ENCODE measurements at places on chromosomes 2 and 18. TPM values are rescaled to one million over a fixed set of nuclear protein-coding genes. Genes with fewer than 3 reads are reported as not detected.

Gene TRABD2A
- total RNA-seq, result not detected

DNA sequence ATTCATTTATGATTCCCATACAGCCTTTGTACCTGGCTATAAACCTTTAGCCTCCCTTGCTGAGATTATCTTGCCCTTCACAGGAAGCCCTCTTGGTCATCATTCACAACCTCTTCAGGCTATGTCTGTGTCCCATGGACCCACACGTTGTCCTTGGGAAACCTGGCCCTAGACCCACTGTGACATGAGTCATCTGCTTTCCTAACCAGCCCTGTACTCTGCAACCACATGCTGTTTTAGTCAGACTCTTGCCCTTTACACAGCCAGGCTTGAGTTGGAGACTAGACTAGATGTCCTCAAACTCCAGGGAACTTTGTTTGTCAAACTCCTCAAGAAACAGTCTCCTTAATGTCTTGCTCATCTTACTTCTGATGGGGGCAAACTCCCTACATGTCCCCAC, 229.3 kb upstream of the ZSWIM2 start:
- DNase-seq, result no peak

DNA sequence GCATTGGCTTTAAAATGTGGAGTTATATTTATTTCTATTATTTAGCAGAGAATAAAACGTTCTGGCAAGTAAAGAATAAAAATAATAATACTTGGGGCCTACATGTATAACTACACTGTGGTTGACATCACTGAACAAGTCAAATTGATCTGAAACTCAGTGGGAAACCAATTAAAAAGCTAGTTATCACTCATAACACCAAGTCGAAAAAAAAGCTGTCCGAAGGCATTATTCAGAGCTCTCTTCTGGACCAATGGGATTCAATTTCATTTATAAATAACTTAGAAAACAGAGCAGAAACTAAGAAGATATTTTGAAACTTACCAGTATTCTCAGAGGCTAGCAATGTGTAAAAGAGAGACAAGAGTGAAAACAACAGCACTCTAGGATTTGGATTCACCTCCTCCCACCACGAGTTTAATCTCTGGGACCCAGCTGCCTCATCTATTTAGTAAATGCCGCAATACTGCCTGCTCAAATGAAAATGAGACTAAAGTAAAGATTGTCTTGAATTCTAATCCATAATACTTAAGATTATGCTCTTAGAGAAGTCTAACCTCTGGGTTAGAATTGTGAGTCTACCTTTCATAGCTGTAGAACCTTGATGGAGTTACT, 128.4 kb downstream of the NBAS start:
- DNase-seq, result no peak

GRCh38 chr2:190563646-190564045, 29.1 kb upstream of the NEMP2 start:
- DNase-seq, result no peak

DNA sequence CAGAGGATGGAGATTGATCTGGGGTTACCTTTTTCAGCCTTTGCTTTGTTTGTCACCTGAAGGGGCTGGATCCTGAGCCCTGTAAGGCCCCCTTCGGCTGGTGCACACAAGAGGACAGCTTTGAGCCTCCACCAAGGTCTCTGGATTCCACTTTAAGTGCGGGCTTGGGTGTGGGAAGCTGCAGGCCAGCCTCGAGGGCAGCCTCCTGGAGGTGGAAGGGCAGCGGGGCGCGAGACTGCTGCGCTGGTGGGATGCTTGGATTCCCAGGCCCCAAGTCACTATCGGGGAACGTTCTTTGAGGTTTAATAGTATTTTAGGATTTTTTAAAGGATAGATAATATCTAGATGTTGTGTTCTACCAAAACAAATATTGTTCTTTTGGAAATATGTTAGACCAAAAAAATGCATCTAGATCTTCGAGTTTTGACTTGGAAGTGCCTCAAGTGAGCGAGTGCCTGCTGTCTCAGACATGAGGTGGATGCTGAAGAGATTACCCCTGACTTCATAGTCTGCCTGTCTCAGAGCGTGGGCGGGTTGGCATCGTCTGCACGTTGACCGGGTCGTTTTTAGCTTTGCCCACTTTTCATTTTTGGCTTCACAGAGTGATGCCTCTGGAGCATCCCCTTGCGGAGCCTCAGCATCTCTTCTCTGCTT, 113.8 kb downstream of the AGAP1 start:
- DNase-seq, result no peak
